ENCODE measurements at places on chromosomes 5 and 9.

DNA sequence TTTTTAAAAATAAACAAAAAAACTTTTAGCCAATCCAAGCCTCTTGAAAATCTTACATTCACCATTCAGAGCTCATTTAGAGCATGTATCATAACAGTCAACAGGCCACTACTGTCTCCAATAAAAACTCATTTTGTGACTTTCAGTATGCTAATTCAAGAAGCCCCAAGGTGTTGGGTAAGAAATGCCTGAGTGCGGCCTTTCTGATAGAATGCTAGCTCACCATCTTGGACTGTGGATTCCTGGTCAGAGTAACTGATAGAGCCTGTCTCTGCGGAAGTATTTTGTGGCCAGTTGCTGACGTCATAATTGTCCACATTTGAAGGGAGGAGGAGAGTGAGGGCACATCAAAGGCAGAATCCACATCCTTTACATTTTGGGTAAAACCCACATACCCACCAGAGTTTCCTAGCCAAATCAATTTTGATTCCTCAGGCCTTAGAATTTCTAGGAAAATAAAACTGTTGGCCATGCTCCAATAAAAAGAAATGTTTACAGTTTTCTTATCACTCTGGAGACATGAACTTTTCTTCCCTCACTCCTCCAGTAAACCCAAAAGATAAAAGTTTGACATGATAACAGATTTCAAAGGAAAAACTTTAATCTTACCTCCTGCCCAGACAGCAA lies 41.1 kb upstream of the ERCC6L2 start:
- no peak for DNase-seq

GRCh38 chr9:14340219-14340873 lies 26.4 kb upstream of the NFIB start:
- DNase-seq, result no peak

GRCh38 chr5:38408446-38409198 lies 147.8 kb downstream of the LIFR start:
- no peak for DNase-seq

DNA sequence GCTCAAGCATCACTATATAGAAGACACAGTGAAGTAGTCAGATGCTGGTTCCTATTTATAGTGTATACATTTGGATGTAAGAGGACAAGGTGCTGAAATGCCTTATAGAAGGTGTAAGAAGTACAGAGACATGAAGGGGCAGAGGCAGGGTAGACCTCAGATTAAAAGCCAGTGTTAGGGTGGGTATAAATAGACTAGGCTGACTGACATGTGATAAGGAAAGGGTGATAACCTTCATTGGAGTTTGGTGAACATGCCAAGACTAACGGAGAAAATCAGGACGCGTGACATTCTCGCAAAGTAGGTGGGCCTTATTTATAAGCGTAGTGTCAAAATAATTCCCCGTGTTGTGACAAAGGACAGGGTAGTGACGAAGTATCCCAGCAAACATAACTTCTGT lies 59.1 kb upstream of the HRH2 start:
- DNase-seq, result no peak

DNA sequence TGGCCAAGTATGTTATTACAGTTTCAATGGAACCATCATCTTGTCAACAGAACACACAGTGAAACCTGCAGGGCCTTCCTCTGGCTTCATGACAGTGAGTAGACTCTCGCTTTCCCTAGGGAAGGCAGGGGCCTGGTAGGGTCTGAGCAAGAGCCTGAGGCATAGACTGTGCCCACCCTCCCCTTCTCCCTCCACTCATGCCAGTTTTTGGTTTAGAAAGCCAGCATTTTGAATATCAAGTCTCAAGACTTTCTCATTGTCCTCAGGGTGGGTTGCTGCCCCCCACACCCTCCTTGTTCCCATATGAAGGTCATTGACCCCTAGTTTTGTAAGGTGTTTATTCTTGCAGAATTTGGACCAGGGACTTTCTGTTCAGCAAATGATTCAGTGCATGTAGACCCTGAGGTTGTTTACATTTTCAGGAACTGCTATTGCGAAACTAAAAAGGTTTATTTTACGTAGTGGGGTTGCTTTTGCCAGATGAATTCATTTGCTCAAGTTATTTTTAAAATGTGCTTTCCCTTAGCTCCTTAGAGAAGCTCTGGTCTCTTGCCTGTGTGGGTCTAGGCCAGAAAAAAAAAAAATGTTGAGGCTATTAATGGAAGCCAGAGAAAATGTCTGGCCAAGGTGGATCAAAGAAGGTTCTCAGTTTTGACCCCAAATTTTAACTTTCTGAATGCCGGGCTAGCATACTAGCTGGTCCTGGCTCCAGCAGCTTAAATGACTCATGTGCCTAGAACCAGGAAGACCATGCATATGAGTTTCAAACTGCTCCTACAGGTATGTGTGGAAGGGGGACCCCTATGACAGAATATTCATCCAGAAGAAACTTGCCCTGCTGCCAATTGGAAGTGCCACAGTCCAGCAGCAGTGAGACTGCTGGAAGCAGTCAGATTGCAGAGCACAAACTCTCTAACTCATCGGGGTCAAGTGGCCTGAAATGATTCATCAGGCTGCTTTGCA lies 10.1 kb upstream of the MOB3B start:
- DNase-seq, result no peak

Data from D341Med (cell line).